ENCODE measurements at places on chromosomes 3 and 15.

- DNase-seq, result no peak
These were observed 373.4 kb downstream of the OCA2 start for GRCh38 chr15:27725731-27726130.

DNA sequence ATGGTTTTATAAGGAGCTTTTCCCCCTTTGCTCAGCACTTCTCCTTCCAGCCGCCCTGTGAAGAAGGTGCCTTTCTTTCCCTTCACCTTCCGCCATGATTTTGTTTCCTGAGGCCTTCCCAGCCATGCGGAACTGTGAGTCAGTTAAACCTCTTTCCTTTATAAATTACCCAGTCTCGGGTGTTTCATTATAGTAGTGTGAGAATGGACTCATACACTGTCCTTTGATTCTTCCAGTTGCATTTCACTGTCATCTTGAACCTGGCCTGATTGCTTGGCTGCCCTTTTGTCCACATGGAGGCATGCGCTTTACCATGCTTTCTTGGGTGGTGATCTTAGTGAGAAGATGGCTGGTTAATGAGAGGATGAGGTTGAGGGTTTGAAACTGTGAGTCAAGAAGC is 23.2 kb downstream of the USP13 start:
- DNase-seq, result no peak

- no peak for DNase-seq
These were observed 9.7 kb downstream of the STOML1 start for GRCh38 chr15:73982222-73982962.

GRCh38 chr3:32410367-32411246 is 19.0 kb downstream of the CMTM7 start:
- no peak for DNase-seq

Measured in stimulated activated CD4-positive, alpha-beta T cell treated with anti-CD3 and anti-CD28 coated beads, Interleukin-15, amount 100 ng/mL, for 1 hour (primary cell).